Epithelial cell of esophagus (primary cell): ENCODE measurements at places on chromosomes 6 and 20.

- DNase-seq: no peak
Measured at GRCh38 chr6:36343109-36343680, 6.5 kb upstream of the BNIP5 start.

- no peak for DNase-seq
Measured at GRCh38 chr6:72420409-72420808, 201.5 kb upstream of the KCNQ5 start.

DNA sequence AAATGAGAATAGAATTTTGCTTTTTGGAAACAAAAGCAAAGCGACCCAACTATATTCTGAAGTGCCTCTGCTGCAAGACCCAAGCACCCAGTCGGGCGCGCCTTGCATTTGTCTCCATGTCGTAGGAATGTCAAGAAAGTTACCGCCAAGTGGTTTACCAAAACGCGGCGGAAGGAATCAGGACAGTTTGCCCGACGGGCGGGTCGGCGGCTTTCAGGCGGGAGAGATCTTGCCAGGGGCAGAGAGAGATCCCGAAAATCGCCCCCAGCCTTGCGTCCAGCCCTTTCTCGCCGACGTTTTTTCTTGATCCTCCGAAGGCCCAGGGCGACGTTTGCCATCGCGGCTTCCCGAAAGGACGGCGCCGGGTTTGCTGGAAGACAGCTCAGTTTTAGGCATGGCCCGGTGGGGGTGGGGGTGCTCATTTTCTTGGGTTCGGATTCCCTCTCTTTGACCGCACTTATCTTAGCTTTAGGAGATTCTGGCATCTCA, 4.0 kb upstream of the LIN28B start:
- DNase-seq: no peak

DNA sequence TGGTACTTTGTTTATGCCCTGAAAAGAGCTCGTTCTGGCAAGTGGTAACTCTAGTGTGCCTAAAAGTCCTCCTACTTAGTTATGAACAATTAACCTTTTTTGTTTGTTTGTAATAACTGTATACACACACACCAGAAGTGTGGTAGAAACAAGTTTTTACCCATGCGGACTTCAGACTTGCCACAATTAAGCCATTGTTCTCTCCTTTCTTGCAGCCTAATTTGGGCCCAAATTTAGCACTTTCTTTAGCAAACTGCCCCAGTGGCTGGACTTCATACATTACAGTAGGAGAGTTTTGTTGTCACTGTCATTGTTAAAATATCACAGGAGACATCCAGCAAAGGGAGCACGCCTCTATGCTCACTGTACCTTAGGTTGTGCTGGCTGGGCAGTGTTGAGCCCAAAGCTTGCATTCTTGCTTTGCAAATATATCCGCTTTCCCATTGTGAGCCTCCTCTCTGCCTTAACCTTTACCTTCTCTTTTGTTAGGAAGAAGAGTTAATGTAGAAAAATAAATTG, 53.0 kb downstream of the LRRC1 start:
- no peak for DNase-seq

- peak; percentile 58 for DNase-seq
Measured at GRCh38 chr6:120198033-120198432, 848.5 kb upstream of the MAN1A1 start.

DNA sequence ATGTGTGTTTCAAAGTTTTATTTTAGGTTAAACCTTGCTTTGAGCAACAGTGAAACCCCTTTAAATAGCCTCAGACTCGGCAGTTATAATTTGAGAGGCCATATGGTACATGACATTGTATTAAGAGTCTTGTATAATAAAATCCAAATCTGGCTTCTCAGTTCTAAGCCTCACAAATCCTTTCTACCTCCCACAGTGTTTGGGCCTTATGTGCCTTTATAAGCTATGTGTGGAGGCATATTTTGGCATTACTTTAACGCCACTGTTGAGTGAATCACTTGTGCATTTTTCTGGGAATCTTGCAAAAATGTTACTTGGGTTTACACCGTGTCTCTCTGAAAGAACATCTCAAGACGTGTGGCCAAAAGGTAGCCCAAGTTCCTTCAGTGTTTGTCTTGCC, 152.4 kb downstream of the COL9A1 start:
- no peak for DNase-seq

DNA sequence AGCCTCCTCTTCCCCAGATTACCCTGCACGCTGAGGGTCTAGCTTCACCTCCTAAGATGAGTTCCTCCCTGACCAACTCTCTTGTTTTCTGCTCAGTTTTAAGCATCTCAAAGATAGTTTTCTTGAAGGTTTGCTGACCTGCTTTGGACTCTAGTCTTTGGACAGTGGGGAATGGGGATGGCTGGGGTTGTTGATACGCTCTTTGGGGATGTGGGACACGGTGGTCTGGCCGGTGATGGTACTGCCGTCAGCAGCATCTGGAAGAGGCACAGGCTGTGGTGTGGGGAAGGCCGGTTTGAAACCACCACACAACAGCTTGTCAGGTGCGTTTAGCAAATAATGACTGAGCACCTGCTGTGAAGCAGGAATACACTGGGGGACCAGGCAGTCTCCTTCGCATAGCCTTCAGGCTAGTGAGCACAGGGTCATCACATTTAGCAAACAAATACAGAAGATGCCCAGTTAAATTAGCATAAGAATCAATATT, 94.1 kb downstream of the TMEM242 start:
- no peak for DNase-seq

DNA sequence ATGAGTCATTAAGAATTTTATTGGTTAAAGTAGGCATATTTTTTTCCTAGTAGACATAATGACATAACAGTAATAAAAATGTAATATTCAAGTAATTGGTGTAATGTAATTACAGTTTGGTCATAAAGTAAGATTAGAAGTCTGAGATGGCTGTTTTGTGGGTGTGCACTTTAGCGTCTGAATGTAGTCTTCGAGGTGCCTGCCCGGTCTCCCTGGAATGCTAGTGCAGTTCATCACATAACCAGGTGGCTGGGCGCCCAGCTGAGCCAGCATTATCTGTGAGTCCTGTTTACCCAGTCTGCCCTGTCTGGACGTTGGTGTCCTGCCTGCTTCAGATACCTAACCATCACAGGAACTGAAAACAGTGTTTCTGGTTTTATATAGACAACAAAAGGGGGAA, 419.1 kb downstream of the CDC5L start:
- DNase-seq: no peak

GRCh38 chr6:72740135-72740534, 118.3 kb downstream of the KCNQ5 start:
- no peak for DNase-seq

DNA sequence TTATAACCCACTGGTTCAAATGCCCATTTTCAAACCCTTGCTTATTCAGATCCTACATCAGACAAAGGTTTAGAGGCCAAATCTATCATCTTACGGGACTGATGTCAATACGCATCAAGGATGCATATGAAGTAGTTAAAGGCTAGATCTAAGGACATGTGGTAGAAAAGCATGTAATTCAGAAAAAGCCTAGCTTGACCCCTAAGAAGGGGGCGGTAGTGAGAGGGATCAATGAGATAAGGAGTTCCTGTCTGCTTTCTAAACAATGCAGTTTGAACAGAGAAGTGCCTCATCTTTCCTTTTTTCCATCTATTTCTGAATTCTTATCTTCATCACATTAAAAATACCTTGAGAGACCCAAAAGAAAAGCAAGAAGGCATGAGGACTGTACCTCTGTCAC, 237.7 kb downstream of the ARHGAP18 start:
- DNase-seq: no peak

- peak; percentile 95 for DNase-seq
Measured at GRCh38 chr6:121522265-121522664, 86.8 kb downstream of the GJA1 start.

GRCh38 chr20:35467339-35468224, 12.2 kb downstream of the CEP250 start:
- no peak for DNase-seq

- peak; percentile 72 for DNase-seq
Measured at GRCh38 chr6:16409531-16410441, 171.4 kb downstream of the GMPR start.

DNA sequence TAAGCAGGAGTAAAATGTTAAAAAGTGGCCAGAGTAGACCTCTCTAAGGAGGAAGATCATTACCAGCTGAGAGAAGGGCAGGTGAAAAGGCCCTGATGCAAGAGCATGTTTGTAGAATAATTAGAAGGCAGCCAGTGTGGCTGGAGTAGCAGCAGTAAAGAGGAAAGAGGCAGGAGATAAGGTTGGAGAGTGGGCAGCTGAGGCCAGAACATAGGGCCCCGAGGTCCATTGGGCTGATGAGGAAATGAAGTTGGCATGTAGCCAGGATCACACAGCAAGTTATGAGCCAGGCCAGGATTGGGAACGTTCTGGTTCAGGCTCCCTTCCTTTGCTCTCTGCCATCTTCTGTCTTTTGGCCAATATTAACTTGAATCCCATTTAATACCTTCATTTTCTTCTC, 51.6 kb downstream of the RALY start:
- peak; percentile 30 for DNase-seq

DNA sequence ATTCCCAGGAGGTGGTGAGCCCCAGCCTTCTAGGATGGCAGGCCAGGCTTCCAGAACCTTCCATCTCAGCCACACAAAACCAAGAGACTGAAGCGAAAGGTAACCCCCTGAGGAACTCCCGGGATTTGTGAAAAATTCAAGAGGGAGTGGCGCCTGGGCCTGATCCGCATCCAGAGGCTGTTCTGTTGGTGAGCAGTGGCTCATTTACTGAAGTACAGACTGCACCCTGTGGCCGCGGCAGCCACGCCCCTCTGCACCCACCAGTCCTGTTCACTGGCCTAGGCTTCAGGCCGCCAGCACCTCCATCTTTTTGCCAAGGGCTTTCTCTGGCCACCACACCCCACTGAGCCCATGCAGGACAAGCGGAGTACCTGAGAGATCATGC, 79.1 kb upstream of the PTPN1 start:
- peak; percentile 68 for DNase-seq

DNA sequence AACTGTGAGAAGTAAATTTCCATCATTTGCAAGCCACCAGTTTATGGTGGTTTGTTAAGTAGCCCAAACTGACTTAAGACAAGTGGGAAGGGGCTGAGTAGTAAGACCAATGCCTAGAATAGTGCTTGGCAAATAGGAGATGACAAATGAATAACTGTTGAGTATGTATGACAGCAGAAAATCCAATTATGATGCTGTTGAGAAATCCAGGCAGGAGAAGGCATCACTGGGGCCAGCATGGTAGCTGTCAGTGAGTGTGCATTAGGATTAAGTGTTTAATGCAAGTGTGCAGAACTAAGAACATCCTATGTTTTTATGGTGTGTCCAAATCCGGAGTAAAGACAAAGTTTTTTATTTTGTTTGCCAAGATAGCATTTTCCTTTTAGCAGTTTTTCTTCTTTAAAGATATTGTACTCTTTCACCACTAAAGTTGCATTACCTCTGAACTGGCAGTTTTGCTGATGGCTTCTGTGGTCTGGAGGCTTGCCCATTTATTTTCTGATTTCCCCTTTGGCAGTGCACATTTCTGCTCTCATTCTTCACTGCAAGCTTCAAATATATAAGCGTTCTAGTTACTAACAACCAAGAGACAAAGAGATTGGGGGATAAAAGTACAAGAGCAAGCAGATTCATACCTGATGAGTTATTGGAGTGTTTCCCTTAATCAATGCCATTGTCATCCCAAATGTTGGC, 289.7 kb downstream of the KCNQ5 start:
- DNase-seq: no peak

- no peak for DNase-seq
Measured at GRCh38 chr20:57352305-57352704, 1.2 kb downstream of the RAE1 start.

DNA sequence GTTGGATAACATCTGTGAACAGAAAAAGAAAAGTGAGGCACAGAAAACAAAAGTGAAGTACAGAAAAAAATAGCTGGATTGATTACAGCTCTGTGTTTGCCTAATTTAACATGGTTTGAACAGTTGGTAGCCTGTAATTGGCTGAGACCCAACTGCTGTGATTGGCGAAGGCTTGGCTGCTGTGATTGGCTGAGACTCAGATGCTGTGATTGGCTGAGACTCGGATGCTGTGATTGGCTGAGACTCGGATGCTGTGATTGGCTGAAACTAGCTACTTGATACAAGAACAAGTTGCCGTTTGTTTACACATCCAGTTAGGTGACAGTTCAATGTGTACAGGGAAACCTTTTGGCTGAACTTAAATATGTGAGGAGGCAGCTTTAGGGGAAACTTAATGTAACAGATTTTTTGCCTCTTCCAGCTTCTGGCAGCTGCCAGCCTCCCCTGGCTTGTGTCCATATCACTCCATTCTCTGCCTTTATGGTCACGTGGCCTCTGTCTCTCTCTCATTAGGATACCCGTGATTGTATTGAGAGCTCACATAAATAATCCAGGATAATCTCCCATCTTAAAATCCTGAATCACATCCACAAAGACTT, 223.4 kb upstream of the FOXA2 start:
- DNase-seq: peak; percentile 36

GRCh38 chr6:36493319-36493718, 50.5 kb downstream of the KCTD20 start:
- no peak for DNase-seq

- DNase-seq: no peak
Measured at GRCh38 chr6:35771343-35771627, 5.1 kb upstream of the CLPSL2 start.

DNA sequence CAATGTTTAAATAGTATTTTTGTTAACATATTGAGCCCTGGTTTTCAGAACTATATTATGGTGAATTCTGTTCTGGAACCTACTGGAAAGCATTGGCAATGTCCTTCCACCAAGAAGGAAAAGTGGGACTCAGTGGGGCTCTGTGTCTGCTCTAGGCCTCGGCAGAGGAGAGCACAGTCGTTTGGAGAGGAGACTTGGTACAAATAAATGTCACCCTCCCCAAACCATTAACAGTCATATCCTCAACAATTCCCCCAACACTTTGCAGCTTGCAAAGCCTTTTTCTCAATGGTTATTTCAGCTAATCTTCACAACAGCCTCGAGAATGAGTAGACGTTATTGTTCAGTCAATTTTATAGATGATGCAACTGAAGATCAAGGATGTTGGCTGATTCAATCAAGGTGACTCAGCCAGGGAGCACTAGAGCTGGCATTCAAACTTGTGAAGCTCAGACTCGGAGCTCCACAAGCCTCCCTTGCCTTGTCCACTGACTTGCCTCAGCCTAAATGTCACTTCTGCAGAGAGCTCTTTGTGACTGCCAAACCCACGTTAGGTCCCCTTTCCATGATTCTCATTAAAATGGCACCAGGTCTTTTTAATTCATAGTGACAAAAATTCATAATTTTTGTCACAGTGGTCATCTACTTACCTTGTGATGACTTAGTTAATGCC, 60.6 kb downstream of the TOX2 start:
- DNase-seq: peak; percentile 89

DNA sequence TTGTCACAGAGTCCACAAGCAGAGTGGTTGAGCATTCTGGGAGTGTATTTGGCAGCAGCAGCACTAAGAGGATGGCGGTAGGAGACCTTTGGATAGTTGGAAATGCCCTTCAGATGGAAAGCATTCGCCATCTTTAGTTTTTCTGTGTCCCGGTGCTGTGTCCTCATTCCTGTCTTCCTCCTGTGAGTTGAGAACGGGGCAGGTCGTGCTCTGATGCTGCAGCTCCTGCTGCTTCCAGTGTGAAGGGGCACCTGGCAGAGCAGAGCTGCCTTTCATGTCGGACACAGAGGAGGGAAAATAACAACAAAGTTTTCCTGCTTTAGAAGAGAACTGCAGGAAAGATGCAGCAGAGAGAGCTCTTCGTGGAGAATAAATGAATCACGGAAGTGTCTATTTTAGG, 194.8 kb downstream of the SLC24A3 start:
- DNase-seq: no peak
